Testis (tissue), 5 donors: ENCODE measurements at places on chromosomes 13 and 19. TPM values are rescaled to one million over a fixed set of nuclear protein-coding genes. Genes with fewer than 3 reads are reported as not detected.

Gene CPB2
- total RNA-seq, result not detected

- no peak for DNase-seq
These were observed 1.7 kb upstream of the SERTAD3 start for GRCh38 chr19:40445780-40446262.

Gene ZNF878
- 1.1 TPM for total RNA-seq

GRCh38 chr19:2039959-2040646 is 10.9 kb downstream of the MKNK2 start:
- DNase-seq, result no peak

DNA sequence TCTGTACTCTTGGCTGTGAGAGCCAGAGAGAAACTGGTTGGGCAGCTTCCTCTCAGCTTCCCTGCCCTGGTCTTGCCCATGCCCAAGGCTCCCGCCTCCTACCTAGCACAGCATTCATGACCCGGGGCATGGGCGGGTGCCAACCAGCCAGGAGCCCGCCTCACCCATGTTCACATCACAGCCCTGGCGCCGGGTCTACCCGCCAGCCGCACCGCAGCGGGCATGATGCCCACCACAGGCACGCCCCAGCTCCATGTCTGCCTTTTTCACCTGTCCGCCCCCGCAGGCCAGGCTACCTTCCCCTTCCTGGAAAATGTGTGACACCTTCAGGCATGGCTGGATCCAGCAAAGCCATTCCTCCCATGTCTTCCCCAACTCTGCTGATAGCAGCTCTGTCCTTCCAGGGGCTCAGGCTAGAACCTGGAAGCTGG is 42.1 kb downstream of the PTPRS start:
- DNase-seq, result no peak

DNA sequence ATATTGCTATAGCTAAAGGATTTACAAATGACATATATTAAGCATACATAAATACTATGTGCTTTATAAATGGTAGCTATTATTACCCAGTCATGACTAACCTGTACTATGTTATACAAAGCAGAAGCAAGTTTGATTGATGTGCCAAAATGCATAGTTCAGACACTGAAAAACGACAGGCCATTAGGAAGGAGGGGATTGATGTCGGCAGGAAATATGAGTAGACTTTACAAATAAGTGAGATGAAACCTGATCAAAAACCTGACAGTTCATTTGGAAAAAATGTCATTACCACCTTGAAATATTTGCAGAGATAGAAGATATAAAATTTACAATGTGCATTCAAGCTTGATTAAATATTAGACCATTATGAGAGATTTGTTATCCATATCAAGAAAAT is 38.8 kb upstream of the TPP2 start:
- no peak for DNase-seq

Gene CEBPA
- total RNA-seq, result 5.0 TPM

DNA sequence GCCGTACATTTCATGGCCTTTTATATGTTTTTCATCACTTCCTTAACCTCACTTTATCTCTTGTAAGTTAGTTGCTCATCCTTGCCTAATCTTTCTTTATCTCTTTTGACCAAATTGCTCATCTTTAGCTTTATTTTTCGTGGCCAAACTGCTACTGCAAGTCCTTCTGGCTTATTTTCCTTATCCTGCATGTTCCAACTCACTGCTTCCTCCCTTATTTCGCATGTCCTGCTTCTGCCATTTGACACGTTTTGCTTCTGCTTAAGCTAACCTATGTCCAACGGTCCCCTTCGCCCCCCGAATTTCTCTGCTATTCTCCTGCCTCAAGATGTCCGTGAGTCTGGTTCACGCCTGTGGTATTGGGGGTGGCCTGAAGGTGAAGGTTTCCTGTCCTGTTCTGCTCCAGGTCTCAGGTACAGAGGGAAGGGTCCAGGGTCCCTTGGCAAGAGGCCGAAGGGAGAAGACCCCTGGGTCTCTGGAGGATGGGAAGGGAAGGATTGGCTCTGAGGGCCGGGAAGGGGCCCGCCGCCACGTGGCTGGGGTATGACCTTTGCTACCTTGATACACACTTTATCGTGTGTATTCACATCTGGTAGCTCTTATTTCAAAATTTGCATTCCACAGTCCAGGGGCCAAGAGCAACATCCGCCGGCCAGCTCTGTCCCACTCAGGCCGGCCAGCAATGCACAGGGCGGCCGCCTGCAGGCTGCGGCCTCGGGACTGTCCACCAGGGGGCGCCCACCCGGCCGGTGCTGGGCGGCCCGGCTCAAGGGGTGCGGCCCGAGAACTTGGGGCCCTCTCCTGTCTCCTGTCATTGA is 2.9 kb upstream of the C19orf85 start:
- peak; percentile 79 for DNase-seq

Gene CILP2
- total RNA-seq, result 9.5 TPM

DNA sequence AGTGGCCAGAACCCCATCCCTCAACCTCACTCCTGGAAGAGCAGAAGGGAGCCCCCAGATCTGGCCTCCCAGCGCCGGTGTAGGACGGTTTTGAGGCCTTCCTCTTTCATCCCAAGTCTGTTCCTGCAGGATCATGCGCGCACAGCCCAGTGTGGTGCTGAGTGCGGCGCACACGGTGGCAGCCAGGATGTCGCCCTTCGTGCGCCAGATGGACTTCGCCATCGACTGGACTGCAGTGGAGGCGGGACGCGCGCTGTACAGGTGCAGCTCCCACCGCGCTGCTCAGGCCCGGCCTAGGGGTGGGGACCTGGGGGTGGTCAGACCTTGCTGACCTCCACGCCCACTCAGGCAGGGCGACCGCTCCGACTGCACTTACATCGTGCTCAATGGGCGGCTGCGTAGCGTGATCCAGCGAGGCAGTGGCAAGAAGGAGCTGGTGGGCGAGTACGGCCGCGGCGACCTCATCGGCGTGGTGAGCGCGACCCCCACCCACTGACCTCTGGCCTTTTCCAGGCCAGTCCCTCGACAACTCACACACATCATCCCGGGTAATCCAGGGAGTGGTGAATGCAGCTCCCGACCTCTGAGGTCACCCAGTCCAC is 14.8 kb downstream of the PNPLA6 start:
- no peak for DNase-seq

- no peak for DNase-seq
These were observed 36.8 kb downstream of the ACSBG2 start for GRCh38 chr19:6172074-6172863.
